Activated CD4-positive, CD25-positive, alpha-beta regulatory T cell (primary cell): ENCODE measurements at places on chromosomes 1 and 21.

DNA sequence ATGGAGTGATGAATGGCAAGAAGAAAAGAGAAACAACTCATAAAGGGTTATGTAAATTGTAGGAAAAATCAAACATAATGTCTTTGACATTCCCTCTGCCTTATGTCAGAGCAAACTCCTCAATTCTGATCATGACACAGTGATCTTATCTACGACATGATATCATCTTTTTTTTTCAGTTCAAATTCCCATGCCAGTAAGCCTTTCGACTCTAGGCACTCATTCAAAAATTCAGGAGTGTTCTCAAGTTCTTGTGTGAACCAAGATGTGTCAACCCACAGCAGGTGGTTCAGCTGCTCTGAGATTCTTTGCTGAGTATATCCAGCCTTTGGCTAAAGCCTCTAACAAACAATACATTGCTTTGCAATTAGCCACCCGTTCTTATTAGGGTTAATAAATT is 97.1 kb upstream of the ESRRG start:
- no peak for DNase-seq

DNA sequence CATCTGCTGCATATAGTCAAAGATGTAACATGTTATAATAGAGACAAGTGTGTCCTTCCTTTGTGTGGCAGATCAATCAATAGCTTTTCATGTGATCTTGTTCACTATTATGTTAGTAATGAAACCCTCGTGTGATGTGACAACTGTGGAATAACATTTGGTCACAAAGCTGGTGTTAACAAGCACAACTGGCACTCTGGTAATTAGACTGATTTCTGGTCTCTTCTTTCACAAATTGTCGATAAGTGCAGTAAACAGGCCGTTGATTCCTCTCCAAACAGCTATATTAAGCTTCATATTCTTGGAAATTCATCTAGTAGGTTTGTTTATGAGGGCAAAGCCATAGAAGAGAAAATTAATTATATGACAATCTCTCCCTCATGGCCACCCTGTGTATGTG is 616.7 kb upstream of the PTBP2 start:
- no peak for DNase-seq

DNA sequence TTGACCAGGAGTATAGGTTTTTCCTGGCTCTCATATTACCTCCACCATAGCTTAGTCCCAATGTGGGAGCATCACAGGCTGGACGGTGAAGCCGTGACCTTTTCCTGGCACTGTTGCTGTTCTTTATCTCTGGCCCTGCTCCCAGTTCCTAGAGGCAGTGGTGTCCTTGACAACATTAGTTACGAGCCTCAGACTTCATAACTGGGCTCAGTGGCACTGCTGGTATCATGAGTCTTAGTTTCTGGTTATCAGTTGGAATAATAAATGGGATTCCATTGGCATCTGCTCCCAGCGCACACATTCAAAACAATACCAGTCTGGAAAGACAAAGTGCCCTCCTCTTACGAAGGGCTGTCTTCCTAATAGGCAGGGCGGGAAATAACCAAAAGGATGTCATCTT is 8.0 kb downstream of the RNPEP start:
- no peak for DNase-seq

DNA sequence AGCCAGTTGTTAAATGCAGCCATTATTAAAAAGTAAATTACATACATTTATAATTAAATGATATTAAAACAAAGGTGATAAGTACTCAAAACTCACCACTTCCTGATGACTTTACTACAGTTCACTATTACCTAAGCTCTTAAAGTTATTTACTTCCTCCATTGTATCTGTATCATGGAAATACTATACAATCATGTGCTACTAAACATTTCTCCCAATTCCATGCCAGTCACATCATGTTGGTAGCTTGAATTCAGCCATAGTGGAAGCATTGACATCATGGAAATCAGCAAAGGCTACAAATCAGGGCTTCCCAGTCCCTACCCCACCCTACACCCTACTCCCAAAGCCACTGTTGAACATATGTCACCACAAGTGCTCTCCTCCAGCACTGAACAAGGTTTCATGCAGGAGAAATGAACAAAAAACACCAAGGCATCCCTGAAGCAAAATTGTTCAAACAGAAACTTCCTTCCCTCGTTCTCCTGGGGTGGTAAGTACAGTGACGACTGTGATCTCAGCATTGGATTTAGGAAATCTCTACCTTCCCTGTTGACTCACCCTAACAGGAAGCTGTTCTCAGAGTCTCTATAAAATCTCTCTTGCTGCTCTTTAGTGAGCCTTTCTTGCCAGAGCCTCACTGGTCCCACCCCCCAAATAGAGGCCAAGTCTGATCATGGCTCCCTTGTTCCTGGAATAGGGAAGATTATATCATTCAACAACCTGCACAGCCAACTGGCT is 12.7 kb downstream of the VSIG8 start:
- no peak for DNase-seq

DNA sequence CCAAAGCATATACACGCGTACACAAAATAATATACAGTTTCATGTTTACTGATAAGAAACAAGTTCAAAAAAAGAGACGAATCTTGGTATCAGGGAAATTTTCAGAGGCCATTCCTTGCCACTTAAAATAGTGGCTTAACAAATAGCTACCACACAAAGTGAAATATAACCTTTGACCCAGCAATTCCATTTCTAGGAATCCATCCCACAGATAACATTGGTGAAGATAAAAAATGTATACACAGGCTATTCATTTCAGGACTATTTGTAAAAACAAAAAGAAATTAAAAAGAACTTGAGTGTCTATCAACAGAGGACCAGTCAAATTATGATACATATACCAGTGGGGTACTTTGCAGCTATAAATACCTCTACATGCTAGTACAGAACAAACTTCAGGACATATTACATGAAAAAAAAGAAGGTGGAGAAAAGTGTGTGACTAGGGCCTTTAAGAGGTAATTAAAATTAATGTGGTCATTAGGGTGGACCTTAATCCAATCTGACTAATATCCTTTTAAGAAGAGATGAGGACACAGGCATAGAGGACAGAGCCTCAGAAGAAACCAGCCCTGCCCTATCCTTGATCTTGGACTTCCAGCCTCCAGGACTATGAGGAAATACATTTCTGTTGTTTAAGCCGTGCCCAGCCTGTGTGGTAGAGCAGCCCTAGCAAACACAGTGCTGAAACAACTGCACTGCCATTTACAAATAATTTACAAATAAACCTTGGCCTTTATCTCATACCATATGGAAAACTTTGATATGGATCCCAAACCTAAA is 7.8 kb downstream of the UBE2G2 start:
- no peak for DNase-seq

- no peak for DNase-seq
These were observed 92.6 kb upstream of the TMPRSS2 start for GRCh38 chr21:41600556-41600955.
